ENCODE measurements at places on chromosomes 11 and 22.

GRCh38 chr11:1563149-1563638 is 8.9 kb downstream of the DUSP8 start:
- DNase-seq = no peak

GRCh38 chr11:101169944-101170343 is 40.3 kb upstream of the PGR start:
- DNase-seq = no peak

- no peak for DNase-seq
These were observed 29.9 kb downstream of the CCDC15 start for GRCh38 chr11:124983674-124984511.

DNA sequence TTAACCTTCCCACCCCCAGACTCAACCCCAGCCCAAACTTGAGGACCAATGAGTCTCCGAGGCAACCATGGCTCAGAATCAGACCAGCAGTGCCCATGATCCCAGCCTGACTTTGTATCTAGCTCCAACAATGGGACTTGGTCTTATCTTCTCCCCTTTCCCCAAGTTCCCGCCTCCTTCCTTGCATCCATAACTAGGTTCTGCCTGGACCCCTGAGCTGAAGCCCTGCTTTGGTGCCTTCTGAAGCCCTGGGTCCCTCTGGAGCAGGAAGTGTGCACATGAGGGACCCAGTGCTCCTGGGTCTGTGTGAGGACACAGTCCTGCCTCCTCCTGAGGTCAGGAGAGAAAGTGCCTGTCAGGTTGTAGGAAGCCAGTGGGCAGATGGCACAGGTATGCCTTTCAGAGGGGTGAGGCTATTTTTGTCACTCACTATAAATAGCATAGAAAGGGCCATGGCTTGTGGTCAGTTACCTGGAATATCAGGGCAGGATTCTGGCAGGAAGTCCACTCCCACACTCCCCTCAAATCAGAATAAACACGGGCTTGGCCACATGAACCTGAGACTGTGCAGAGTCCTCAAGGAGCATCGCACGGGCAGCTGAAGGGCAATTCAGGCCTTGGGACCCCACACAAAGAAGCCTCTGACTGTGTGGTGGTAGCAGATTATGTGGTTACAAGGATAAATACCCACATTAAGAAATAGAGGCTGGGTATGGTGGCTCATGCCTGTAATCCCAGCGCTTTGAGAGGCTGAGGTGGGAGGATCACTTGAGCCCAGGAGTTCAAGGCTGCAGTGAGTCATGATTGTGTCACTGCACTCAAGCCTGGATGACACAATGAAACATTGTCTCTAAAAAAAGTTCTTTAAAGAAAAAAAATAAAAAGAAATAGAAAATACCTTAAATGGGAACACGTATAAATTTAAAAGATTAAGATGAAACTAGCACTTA is 27.4 kb downstream of the RCN1 start:
- no peak for DNase-seq

DNA sequence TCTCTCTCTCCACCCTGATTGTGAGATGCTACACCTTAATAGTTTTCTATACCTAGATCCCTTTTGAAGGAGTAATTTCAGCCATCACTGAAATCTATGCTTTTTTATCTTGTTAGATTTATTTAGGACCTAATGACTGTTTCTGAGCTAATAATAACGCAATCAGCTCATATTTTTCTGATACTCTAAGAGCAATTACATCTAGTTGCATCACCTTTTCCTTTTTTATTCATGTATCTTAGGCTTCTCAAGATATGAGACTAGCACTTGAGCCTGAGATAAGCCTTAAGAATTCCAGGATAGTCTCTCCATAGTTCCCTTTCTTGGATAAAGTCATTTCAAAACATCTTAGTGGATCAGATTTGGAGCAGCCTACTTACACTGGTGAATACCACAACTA is 25.1 kb upstream of the CAVIN3 start:
- DNase-seq = no peak

DNA sequence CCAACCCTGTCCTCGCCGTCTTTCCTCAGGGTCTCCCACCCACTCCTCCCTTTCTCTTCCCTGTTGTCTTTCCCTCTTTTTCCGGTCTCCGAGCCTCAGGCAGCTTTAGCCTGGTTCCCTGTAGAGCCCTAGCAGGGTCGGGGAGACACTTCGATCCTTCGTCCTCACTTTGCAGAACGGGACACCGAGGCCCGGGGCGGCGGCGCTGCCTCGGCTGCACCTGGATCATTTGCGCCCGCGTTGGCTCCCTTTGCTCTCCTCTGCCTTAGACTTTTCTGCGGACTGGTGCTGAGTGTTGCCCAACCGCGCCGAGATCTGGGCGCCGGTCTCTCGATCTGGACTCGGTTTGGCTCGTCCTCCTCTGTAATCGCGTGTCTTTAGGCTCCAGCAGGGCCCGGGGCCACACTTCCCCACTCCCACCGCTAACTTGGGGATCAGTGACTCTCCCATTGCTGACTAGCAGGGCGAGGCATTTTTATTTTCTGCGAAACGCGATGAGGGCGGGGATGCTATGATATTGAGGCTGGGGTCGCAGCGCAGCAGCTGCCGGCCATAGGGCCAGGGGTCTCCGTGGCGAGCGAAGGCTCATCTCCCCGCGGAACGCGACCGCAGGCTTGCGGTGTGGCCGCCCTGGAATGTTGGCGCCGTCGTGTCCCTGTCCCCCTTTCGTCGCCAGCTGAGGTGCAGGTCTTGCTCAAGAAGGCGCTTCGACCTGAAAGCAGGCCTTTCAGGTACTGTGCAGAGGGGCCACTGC is 1.6 kb upstream of the E2F8 start:
- DNase-seq = no peak

DNA sequence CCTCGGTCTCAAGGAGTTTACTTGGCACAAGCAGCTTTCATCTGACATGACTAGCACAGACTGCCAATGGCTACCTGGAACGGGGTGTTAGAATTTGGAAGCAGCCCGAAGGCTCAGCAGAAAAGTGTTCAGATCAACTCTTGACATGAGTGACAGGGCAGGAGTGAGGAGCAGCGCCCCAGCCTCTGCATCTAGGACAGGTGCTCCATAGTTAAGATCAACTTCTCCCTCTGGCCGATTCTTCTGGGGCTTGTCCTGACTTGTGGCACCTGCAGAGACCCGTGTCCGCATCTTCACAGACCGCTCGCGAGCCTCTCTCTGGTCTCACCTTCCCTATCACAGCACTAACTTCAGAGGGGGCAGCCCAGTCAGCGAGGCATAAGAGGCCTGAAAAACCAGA is 42.5 kb upstream of the CHKA start:
- no peak for DNase-seq

GRCh38 chr22:46674906-46675305 is 54.7 kb downstream of the GRAMD4 start:
- no peak for DNase-seq

GRCh38 chr11:2945031-2945756 is 16.0 kb upstream of the PHLDA2 start:
- no peak for DNase-seq

DNA sequence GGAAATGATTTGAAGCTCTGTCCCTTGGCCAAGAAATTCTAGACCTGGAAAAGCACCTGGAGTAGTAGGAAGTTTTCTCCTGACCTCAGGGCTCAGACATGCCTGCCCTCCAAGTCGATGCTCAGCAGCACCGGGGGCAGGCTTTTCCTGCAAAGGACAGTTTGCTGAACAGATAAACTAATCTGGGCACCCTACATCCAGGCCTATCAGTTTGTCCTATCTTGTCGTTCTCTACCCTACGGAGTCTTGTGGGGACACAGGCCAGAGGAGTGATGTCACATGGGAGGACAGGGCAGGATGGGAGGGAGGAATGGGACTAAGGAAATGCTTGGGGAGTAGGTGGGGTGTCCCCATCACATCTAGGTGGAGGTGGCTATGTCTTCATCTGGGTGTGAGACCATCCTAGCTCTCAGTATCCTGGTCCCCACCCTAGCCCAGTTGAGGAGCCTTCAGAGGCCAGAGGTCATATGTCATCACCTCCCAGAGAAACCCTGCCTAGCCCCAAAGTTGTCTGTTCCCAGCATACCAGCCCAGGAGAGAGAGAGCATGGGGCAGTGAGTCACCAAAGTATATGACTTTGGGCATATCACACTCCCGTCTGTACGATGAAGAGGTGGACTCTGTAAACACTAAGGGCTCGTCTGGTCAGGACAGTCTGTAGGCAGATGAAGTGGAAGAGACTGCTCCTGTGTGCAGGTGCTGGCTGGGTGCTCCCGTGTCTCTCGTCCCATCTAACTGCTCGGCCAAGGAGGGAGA is 18.1 kb upstream of the FCHSD2 start:
- DNase-seq = no peak

DNA sequence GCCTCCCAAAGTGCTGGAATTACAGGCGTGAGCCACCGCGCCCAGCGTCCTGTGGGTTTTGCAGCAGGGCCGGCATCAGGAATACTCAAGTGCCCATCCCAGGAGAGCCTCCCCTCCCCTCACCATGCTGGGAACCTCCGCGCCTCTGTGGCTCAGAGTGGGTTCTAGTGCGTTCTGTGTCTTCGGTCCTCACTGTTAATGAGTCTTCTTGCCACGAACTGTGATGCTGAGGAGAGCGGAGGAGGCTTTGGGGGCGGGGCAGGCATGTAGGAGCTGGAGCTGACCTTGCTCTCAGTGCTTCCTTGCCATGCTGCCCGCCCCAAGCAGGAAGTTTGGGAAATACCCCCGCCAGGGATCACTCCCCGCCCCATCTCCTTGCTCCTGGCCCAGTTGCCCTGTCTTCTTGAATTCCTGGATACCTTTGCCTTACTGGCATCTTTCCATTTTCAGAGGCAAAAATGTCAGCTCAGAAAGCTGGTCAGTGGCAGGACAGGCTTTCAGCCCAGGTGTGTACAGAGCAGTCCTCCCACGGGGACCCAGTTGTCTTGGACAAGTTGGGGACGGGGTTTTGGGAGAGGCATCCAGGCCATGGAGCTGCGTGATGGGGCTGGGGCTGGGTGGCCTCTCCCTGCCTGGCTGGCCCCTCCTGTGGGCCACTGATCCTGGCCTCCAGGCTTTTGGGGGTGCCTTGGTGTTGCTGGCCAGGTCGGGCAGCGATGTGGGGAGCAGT is 5.1 kb downstream of the GRAMD4 start:
- DNase-seq = no peak

DNA sequence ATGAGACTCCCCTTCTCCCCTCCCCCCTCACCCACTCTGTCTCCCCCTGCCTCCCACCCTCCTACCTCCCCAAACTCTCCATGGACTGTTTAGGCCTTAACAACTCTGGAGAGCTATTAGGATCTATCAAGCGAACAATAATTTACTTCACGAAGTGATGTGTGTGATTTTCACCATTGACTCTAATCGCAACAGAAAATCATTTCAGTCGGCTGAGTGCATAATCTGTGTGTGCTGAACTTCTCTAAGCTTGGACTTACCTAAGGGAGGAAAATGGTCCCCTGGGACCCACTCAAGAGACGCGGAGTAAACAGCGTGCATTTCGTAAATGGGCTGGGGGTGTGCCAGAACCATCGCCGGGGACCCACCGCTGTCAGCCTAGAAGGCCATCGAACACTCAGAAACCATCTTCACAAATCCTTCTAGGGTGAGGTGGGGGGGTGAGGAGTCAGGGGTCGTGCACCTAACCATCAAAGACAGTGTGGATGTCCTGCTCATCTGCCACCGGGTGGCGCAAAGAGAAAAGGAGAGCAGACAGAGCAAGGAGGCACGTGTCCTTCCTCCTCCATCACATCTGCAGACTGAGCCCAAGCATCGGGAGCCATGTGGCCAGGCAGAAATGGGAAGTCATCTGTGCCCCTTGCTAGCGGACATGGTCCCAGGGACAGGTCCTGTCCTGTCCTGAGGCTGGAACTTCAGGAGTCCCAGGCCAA is 62.1 kb upstream of the NUP50 start:
- DNase-seq = no peak

DNA sequence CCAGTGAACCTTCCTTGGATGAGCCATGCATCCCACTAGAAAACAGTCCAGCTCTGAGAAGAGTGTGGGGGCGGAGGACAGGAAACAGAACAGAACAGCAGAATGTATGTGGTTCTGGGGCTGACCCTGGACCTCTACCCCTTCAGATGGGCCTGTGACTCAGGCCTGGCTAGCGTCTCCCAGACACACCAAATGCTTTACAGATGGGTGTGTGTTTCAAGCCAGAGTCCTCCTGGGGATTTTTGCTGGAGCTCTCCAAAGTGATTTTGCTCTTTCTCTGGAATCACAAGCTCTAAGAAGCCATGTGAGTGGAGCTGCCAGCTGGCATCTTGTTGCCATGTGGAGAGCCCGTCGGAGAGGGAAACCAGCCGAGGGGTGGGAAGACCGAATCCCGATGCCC is 13.2 kb upstream of the C1QTNF4 start:
- DNase-seq = no peak

Data from cortex of kidney (tissue), 1 donor.